Bladder microvascular endothelial cell (primary cell): ENCODE measurements at places on chromosomes 1 and 21. TPM values are rescaled to one million over a fixed set of nuclear protein-coding genes. Genes with fewer than 3 reads are reported as not detected.

LAMC2 gene
- 19.4 and 71.0 TPM in 2 replicates for total RNA-seq

OR14C36 gene
- not detected in 2 replicates for total RNA-seq

CFAP45 gene
- 0.13 and 0.16 TPM in 2 replicates for total RNA-seq

CCT3 gene
- 453 and 492 TPM in 2 replicates for total RNA-seq

GJA4 gene
- 2.6 and 130 TPM in 2 replicates for total RNA-seq

PLA2G2D gene
- not detected in 2 replicates for total RNA-seq
